ENCODE measurements at places on chromosomes 5 and 9.

DNA sequence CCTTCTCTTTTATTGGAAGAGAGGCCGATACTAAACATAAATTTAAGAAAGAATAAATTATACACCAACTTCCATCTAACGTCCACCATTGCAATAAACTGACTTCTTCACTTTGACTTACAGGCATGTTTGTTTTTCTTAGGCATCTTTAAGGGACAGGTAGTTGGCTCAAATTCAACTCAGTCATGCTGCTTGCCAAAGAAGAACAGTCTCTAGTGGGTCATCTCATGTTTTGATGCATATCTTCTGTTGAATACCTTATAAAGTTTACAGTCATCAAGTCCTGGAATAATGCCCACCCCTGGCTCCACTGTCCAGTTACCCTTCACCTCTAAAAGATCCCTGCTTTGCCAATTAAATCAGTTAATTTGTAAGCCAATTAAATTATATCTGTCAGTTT, 328.2 kb upstream of the GRAMD2B start:
- DNase-seq = no peak

- no peak for DNase-seq
These were observed 90.4 kb upstream of the ANKRD55 start for GRCh38 chr5:56323505-56323904.

DNA sequence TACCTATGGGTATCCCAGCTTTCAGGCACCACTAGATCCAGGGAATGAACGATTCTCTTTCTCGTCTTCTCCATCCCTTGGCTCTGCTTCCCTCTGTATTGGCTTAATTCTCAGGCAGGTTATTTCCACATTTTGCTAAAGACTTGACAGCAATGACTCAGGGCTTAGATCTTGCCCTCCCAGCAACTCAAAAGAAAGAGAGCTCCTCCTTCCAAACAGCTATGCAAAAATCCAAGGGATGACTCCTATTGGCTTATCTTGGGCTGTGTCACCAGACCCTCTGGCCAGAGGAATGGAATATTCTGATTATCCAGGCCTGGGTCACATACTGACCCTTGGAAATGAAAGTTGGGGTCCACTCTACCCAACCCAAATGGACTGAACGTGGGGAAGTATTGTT, 270.2 kb downstream of the NTRK2 start:
- no peak for DNase-seq

- DNase-seq = no peak
These were observed 166.1 kb downstream of the GNAQ start for GRCh38 chr9:77865385-77866047.

All from inflammatory macrophage treated with lipopolysaccharide for 1 hour (primary cell).